ENCODE measurements at places on chromosomes 2 and 18.

GRCh38 chr18:77098029-77098428 lies 34.6 kb downstream of the MBP start:
- DNase-seq = no peak

- no peak for DNase-seq
Measured at GRCh38 chr2:10452312-10452711, 4.2 kb upstream of the ODC1 start.

- no peak for DNase-seq
Measured at GRCh38 chr2:68767031-68767961, 32.7 kb downstream of the ARHGAP25 start.

DNA sequence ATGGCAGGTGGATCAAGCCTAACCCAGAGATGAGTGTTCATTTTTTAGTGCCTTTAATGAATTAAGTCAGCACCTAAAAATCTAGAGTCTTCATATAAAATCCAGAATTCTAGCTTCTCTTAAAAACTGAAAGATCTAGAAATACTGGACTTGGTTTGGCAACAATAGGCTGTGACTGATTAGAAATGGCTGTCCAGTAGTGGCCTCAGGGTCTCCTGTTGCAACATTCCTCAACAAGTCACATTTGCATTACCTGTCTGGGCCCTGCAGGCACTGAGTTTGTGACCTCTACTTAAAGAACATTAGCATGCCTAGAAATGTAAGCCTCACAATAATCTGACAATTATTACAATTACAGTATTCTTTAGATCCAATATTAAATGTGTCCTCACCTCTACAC lies 33.1 kb downstream of the MBD2 start:
- no peak for DNase-seq

DNA sequence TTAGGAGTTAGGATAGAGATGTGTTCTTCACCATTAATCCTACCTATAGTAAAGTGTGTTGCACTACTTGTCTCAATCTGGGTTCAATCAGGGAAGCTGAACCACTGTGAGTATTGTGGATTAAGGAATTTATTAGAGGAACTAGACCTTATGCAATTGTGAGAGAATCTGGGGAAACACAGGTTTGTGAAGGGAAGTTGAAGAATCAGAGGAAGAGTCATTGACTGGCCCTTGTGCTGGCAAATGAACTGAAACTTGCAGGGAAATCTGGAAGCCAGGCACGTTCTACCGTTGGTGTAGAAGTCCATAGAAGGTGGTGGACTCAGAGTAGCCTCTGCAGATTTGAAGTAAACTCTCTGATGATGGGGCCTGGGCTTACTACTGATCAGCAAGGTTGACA lies 44.7 kb upstream of the HK2 start:
- no peak for DNase-seq

DNA sequence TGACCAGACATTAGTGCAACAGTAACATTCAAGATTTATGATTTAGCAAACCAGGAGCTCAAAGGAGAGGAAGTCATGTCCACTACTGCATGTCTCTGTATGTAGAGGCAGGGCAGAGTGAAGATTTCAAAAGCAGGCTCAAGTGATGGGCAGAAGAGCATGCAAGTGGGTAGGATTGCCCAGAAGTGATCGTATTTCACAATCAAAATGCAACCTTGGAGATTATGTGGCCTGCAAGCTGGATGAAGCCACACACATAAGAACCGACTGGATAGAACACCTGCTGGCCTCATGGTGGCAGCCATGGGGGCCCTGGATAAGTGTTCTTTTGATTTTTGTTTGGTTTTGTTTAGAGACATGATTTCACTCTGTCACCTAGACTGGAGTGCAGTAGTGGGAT lies 286.8 kb upstream of the RAB12 start:
- DNase-seq = no peak

GRCh38 chr2:68512326-68512725 lies 44.9 kb downstream of the APLF start:
- no peak for DNase-seq

DNA sequence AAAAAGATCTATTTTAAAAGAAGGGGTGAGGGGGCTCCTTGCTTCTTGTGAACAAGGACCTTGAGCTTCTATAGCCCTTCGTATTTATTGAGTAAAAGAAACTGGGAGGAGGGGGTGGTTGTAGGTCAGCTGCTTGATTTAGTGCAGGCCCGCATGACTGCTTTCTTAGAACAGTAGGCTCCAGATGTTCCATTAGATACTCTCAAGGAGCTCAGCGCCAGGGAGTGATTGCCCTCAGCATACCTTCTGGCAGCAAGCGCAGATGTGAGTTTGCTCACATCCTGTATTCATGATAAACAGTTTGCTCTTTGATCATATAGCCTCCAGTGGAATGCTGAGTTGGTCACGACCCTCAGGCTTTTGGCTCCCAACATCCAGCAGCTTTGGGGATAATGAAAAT lies 108.9 kb upstream of the XPO1 start:
- DNase-seq = no peak

GRCh38 chr2:45904946-45905631 lies 253.6 kb downstream of the PRKCE start:
- peak; percentile 11 for DNase-seq

DNA sequence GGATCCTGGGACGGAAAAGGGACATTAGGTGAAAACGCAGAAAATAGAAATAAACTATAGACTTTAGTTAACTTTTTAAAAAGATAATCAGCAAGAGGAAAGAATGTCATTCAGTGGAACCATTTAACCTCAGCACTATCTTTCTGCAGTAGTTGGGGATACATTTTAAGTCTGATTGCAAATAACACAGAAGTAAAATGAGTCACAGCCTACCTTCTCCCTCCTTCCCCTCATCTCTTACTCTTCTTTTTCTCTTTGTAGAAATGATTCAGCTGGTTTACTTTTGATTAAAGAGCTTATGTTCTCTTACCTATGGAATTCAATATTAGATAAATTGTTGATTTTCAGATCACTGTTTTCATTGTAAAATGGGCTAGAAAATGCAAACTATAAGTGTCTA lies 171.2 kb downstream of the FAM210A start:
- no peak for DNase-seq

DNA sequence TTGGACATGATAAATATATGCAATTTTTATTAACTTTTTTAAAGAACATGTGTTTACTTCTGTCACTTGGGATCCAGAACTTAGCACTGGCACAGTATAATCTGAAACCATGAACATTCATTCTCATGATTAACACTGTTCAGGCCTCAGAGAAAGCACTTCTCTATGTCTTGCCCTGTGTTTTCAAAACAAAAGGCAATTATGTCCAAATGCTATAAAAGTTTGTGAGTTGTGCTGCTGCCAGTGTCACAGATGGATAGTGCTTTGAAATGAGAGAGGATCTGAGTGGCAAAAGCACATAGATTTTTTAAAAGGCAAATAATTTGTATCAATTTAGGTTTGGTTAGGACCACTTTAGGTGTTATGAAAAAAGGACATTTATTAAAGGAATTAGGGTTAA lies 470.5 kb upstream of the FAM98A start:
- no peak for DNase-seq

- DNase-seq = no peak
Measured at GRCh38 chr2:19900931-19901441, 797 bp downstream of the TTC32 start.

DNA sequence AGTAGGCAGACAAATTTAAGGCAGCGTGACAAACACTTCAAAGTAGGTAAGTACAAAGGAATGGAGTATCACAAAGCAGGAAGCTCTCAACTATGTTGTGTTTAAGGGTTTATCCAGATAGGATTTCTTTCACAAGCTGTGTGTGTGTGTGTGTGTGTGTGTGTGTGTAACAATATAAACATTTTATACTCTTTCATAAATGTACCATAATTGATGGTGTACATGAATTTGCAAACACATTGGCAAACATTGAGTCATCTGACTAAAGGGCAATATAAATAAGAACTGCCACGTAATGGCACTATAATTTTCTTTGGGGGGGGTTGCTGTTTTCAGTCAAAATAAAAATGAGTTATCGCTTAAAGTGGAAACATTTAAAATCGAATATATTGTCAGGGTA lies 1004.4 kb upstream of the DDX18 start:
- no peak for DNase-seq

DNA sequence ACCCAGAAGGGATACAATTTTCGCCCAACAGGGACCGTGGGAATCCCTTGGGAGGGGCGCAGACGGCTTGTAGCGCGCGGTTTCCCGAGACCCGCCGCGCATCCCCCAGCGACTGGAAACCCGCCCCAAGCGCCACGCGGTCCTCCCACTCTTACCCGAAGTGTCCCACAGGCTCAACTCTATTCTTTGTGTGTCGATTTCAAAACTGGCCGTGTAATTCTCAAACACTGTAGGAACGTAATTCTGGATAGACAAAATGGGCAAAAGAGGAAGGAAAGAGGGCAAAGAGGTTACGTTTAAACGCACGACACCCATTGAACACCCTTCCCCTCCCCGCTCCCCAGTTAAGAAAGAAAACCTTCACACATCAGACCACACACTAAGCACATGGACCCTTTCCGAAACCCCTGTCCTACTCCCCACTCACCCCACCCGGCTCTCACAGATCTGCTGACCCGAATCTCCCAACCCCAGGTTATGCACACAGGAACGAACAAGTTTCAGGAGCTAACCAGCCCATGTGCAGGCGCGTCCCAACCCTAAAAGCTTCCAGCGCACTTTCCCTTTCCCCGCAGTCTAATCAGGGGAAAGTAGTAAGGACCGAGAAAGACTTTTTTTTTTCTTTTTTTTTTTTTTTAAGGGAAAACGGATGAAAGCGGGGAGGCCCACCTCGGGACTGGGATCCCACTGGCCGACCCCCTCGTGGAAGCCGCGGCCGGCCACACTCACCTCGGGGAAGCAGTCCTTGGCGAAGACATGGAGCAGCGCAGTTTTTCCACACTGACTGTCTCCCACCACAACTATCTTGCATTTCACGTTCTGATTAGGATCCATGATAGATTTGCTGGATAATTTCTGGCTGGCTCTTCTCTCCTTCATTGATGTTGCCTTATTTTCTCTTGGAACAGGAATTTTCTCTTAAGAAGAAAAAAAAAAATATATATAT lies 655 bp downstream of the RND3 start:
- no peak for DNase-seq

- no peak for DNase-seq
Measured at GRCh38 chr2:62409442-62409841, 96.6 kb downstream of the TMEM17 start.

GRCh38 chr18:55515941-55516710 lies 71.9 kb downstream of the TCF4 start:
- no peak for DNase-seq

- no peak for DNase-seq
Measured at GRCh38 chr2:200039724-200040650, 84.6 kb downstream of the MAIP1 start.

DNA sequence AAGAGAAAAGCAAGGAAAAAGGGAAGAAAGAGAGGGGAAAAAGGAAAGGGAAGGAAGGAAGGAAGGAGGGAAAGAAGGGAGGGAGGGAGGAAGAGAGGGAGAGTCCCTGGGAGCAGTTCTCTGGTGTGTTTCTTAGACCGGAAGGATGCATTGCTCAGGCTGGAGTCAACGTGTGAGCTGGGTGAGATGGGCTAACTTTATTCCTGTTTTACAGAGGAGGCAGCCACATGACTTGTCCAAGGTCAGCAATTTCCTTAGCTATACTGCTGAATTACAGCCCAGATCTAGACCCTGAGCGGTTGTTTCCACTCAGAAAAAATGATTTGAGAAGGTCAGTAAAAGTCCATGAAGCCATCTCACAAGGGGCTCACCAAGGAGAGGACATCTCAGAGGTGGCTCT lies 86.6 kb upstream of the APCDD1 start:
- no peak for DNase-seq

DNA sequence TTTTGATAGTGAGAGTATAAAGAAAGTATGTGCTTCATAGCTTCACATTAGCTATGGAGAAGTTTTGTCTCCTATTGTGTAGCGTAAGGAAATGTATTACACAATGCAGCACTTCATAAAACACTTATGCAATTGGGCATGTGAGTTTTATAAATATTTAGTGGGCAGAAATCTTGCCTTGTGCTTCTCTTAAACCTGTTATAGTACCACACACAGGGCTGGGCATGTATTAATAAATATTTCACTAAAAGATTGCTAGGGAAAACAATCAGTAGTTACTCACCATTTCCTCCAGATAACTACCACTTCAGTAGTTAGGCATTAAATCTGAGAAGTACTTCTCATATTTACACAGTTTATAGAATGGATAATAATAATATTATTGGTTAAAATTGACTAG lies 1080.8 kb upstream of the PIK3C3 start:
- no peak for DNase-seq

- no peak for DNase-seq
Measured at GRCh38 chr2:19695706-19696105, 206.1 kb downstream of the TTC32 start.

GRCh38 chr2:136167721-136168475 lies 49.9 kb upstream of the CXCR4 start:
- no peak for DNase-seq

- no peak for DNase-seq
Measured at GRCh38 chr18:6859676-6860422, 130.3 kb downstream of the ARHGAP28 start.

DNA sequence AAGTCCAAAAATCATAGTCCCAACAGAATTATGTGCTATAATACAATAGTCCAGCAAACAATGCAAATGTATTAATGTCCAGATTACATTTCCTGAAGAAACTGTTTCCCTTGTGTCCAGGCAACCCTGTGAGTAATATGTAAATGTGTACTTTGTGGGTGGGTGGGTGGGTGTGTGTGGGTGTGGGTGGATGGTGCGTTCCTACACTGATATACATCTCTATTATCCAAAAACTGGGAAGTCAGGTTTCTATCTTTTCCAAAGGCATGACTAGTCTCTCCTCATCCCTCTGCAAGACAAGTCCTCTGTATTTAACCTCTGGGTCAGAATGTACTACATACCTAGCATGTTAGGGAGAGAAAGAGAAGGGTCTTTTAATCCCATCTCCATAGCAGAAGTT lies 71.6 kb downstream of the LNPK start:
- DNase-seq = no peak

DNA sequence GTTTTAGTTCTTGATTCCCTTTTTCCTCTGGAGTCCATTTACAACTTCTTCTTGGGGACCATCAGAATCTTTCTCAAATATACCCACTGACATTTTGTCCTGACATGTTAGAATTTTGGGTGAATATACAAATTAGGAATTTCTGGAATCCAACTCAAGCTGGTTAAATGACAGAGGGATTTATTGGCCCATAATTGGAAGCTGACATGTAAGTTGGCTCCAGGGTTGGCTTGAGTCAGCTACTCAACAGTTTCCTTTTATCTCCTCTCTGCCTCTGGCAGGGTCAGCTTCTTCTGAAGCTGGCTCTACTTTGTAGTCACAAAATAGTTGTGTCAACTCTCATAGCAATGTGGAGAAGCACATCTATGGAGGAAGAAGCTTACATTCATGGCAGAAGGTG lies 36.6 kb upstream of the PPP1R1C start:
- DNase-seq = no peak

DNA sequence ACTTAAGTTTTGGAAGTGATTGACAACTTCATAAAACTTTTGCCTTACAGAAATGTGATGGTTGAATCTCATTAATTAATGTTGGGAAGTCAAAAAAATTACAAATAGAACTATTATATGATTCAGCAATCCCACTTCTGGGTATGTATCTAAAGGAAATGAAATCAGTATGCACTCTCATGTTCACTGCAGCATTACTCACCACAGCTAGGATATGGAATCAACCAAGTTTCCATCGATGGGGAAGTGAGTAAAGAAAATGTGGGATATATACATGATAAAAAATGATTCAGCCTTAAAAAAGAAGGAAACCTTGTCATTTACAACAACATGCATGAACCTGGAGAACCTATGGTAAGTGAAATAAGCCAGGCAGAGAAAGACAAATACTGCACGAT lies 112.4 kb upstream of the WDR75 start:
- DNase-seq = no peak

Measured in occipital lobe (tissue), 3 donors.